Chondrocyte (in vitro differentiated cells): ENCODE measurements at places on chromosomes 7 and 10.
A peak's percentile ranks its signal among the peaks of the same experiment; 100 is the strongest.

DNA sequence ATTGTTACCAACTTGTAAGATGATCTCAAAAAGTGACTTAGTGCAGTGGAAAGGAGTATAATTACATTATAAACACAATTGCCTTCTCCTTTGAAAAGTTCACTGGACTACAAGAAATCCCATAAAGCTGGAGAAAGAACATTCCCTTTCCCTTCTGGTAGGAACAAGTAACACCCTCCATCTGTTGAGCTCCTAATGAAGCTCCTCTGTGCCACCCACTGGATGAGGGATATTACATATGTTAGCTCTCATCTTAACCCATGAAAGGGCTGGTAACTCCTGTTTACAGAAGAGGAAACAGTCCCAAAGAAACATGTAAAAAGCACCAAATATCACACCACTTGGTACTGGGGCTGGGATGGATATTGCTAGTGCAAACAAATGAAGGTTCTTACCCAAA, 8.1 kb downstream of the PGAM1 start:
- DNase-seq, result no peak
- H3K27me3 ChIP-seq, result no peaks in the 10 kb centered on the region
- H3K27ac ChIP-seq, result no peak overlapping the region
- H3K4me3 ChIP-seq, result no peak overlapping the region
- peaks cover 21% of the 10 kb centered on the region for H3K36me3 ChIP-seq

DNA sequence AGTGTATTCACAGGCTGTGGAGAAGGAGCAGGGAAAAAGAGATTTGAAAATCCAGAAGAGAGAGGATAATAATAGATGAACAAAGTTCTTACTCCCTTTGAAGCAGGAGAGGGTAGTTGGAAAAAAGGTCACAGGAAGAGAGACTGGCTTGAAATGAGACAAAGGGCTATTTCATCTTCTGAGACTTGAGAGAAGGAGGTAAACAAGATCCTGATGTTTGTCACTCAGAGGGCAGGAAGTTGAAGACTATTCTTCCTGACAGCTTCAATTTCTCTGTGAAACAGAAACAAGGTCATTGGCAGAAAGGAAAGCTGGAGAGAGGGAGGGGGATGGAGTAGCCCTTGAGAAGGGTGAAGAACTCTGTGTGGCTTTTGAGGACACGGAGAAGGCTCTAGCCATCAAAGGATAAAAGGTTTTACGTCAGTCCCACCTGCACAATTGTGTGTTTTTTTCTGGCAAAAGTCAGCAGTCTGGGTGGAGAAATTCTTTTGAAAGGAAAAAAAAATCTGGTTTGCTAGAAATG, 216.1 kb upstream of the STEAP4 start:
- no peak overlapping the region for H3K27ac ChIP-seq
- no peaks in the 10 kb centered on the region for H3K4me1 ChIP-seq
- no peak overlapping the region for H3K4me3 ChIP-seq
- H3K27me3 ChIP-seq, result no peaks in the 10 kb centered on the region
- H3K36me3 ChIP-seq, result no peaks in the 10 kb centered on the region
- no peak for DNase-seq

- H3K4me3 ChIP-seq, result no peak overlapping the region
- no peak for DNase-seq
- H3K27ac ChIP-seq, result peak overlapping the region; percentile 17
- H3K36me3 ChIP-seq, result no peaks in the 10 kb centered on the region
- H3K27me3 ChIP-seq, result no peaks in the 10 kb centered on the region
Measured at GRCh38 chr10:31758495-31758894, 170.1 kb downstream of the ARHGAP12 start.

DNA sequence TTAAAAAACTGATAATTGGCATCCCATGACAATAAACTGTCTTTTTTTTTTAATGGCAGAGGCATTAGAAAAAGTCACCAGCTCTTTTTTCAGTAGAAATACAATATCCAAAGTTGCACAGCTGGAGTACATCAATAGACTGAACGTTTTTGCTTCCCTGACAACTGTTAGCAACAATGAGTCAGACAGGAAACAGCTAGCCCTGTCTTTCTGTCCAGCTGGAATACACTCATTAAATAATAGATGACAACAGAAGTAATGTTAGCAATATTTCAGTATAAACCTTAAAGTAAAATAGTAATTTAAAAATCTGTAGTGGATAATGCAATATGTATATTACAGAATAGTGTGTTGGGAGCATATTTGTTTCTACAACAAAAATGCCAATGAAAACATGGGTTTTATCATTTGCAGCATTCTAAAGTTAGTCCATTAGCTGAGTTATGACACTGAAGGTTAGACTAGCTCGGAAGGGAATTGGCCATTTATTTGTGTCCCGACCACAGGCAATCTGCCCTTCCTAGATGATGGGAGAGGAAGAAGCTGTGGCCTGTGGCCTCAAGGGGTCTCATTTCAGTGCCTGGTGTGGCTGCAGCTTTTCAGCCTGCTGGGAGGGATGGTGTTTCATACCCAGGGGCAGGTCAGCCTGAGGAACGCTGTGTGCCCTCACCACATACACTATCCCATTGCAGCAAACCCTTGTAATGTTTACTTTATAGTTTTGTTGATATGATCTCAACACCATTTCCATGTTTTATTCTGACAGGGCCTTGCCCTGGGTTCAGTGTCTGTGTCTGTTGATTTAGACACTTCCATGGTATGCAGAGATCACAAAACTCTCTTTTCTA, 173.3 kb downstream of the SLC16A9 start:
- peaks cover 22% of the 10 kb centered on the region for H3K4me1 ChIP-seq
- no peak overlapping the region for H3K4me3 ChIP-seq
- H3K36me3 ChIP-seq, result no peaks in the 10 kb centered on the region
- no peak for DNase-seq
- H3K27ac ChIP-seq, result peak overlapping the region; percentile 86

- no peak for DNase-seq
- peaks cover 31% of the 10 kb centered on the region for H3K4me1 ChIP-seq
- H3K36me3 ChIP-seq, result peaks cover 42% of the 10 kb centered on the region
- H3K27me3 ChIP-seq, result no peaks in the 10 kb centered on the region
Measured at GRCh38 chr10:6218692-6219493, 16.2 kb downstream of the PFKFB3 start.

GRCh38 chr10:84012431-84012830, 126.9 kb upstream of the GHITM start:
- no peaks in the 10 kb centered on the region for H3K4me1 ChIP-seq
- H3K36me3 ChIP-seq, result no peaks in the 10 kb centered on the region
- H3K4me3 ChIP-seq, result no peak overlapping the region
- peaks cover 29% of the 10 kb centered on the region for H3K27me3 ChIP-seq

- DNase-seq, result no peak
- peak overlapping the region; percentile 45 for H3K27ac ChIP-seq
- H3K4me1 ChIP-seq, result peaks cover 34% of the 10 kb centered on the region
- no peaks in the 10 kb centered on the region for H3K36me3 ChIP-seq
- no peak overlapping the region for H3K4me3 ChIP-seq
- no peaks in the 10 kb centered on the region for H3K27me3 ChIP-seq
Measured at GRCh38 chr10:70651661-70652060, 20.6 kb upstream of the ADAMTS14 start.

GRCh38 chr10:94632954-94633353, 50.6 kb upstream of the CYP2C18 start:
- no peak for DNase-seq
- H3K4me3 ChIP-seq, result no peak overlapping the region
- no peaks in the 10 kb centered on the region for H3K4me1 ChIP-seq
- H3K27me3 ChIP-seq, result no peaks in the 10 kb centered on the region

- no peaks in the 10 kb centered on the region for H3K4me1 ChIP-seq
- H3K4me3 ChIP-seq, result no peak overlapping the region
- H3K27ac ChIP-seq, result no peak overlapping the region
- peaks cover 11% of the 10 kb centered on the region for H3K27me3 ChIP-seq
Measured at GRCh38 chr10:95567903-95568630, 6.9 kb upstream of the SORBS1 start.

DNA sequence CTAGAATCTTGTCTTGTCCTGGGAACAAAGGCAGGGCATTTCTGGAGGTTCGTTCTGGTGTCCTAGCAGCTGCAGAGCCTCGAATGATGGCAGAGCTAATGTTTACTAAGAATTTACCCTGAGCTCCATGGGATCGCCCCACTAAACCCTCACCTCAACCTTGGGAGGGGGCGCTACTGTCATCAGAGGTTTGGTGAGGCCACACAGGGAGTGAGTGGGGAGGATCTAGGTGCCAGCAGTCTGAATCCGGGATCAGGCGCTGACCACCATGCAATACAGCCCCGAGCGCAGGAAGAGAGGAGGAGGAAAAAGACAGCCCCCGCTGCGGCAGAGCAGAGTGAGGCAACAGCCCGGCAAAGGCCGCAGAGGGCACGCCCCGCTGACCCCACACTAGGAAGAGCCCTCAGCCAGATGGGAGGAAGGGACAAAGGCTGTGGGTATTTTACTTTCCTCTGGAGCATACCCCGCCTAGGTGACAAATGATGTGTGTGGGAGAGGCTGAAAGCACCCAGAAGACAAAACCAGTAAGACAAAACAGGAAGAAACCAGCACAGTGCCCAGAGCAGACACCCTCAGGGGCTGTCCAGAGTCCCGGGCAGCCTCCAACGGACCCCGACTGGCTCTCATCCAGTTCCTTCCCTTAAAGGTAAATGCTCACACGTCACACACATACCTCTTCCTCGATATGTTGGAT, 103.5 kb downstream of the FAM53B start:
- peak overlapping the region; percentile 13 for H3K27ac ChIP-seq
- DNase-seq, result no peak
- H3K4me1 ChIP-seq, result peaks cover 14% of the 10 kb centered on the region
- H3K4me3 ChIP-seq, result no peak overlapping the region
- H3K27me3 ChIP-seq, result no peaks in the 10 kb centered on the region

- peaks cover 5% of the 10 kb centered on the region for H3K4me1 ChIP-seq
- H3K4me3 ChIP-seq, result no peak overlapping the region
- H3K27me3 ChIP-seq, result peaks cover 30% of the 10 kb centered on the region
- no peaks in the 10 kb centered on the region for H3K36me3 ChIP-seq
- no peak overlapping the region for H3K27ac ChIP-seq
Measured at GRCh38 chr10:71137701-71138100, 74.7 kb upstream of the UNC5B start.

- no peak overlapping the region for H3K4me3 ChIP-seq
- peaks cover 14% of the 10 kb centered on the region for H3K4me1 ChIP-seq
- no peak for DNase-seq
- H3K27me3 ChIP-seq, result no peaks in the 10 kb centered on the region
- H3K27ac ChIP-seq, result no peak overlapping the region
Measured at GRCh38 chr7:95602421-95602820, 6.1 kb upstream of the PDK4 start.

- no peak overlapping the region for H3K4me3 ChIP-seq
- peak overlapping the region; percentile 93 for H3K27ac ChIP-seq
- H3K36me3 ChIP-seq, result no peaks in the 10 kb centered on the region
- H3K4me1 ChIP-seq, result peaks cover 69% of the 10 kb centered on the region
- H3K27me3 ChIP-seq, result no peaks in the 10 kb centered on the region
- no peak for DNase-seq
Measured at GRCh38 chr10:79101560-79102497, 33.1 kb downstream of the ZMIZ1 start.

DNA sequence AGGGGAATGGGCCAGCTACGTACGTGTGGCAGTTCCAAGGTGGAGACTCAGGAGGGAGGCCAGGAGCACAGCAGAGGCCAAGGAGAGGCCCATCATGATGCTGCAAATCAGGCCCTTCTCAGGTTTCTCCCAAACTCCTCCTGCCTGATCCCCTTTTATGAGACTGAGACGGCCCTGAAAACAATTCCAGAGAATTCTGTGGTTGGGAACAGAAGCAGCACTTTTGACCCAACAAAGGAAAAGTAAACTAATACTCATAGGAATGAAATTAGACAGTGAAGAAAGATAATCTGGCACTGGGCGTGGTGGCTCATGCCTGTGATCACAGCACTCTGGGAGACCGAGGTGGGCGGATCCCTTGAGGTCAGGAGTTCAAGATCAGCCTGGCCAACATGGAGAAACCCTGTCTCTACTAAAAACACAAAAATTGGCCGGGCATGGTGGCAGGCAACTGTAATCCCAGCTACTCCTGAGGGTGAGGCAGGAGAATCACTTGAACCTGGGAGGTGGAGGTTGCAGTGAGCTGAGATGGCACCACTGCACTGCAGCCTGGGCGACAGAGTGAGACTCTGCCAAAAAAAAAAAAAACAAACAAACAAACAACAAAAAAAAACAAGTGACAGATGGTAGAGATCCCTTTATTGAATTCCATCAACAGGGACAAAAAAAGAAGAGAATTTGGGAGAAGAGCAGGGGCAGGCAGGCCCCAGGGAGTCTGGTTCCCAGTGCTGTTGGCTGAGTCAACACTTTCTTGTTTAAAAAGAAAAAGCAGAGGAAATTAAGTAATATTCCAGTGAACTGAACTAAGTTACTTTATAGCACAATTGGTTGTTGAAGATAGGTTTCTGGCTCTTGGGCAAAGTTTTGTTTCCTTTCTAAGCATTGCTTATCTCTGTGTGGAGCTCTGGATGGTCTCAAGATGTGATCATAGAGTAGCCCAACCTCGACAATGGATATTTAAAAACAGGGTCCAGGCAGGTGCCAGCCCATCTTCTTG, at the start of gene CCL26:
Gene CCL26, minus strand, starts transcription at position 131 of the 997 bp plus-strand sequence. Its CDS starts 35 bp downstream, at position 96.
- peak within 1 kb of the TSS; percentile 3 for H3K27ac ChIP-seq
- H3K4me1 ChIP-seq, result peaks cover 18% of the 10 kb centered on the region
- DNase-seq, result no peak
- no peaks in the 10 kb centered on the region for H3K27me3 ChIP-seq

GRCh38 chr7:12706900-12707536, 19.6 kb downstream of the ARL4A start:
- no peaks in the 10 kb centered on the region for H3K27me3 ChIP-seq
- H3K4me3 ChIP-seq, result no peak overlapping the region
- no peaks in the 10 kb centered on the region for H3K36me3 ChIP-seq
- DNase-seq, result no peak

DNA sequence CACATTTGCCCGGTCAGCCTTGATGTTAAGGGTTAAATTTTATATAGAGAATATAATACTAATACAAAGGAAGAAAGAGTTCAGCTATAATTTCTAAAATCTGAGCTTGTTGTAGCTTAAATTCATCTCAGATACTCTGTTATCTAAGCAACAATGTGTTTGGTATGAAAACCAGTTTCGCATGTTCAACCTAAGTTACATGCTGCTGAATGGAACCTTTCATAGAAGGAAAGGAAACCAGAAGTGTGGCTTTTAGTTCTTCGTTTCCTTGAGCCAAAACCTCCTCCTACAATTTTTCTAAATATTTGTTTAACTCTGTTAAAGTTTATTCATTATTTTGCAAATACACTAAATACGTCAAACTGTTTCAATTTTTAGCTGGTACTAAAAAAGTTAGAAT, 18.5 kb downstream of the AGR2 start:
- peaks cover 4% of the 10 kb centered on the region for H3K4me1 ChIP-seq
- DNase-seq, result no peak
- H3K27me3 ChIP-seq, result no peaks in the 10 kb centered on the region
- H3K27ac ChIP-seq, result no peak overlapping the region
- no peak overlapping the region for H3K4me3 ChIP-seq

DNA sequence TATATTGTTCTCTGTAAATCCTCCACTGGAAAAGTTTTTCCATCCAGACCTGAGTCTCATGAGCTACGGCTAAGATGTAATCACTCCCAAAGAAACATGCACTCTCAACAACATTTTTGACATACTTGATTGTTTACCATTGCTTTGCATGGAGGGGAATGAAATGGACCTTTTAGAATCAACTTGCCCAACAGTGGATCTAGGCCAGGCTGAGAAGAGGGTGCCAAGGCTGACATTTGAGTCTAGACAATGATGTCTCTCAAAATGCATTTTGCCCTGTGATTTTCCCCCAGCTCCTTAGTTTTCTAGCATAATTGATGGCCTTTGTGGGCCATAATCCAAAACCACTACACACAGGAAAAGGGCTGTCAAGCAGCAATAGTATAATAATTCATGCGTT, 297.9 kb upstream of the KLF6 start:
- peaks cover 39% of the 10 kb centered on the region for H3K4me1 ChIP-seq
- H3K27me3 ChIP-seq, result no peaks in the 10 kb centered on the region
- DNase-seq, result no peak
- no peaks in the 10 kb centered on the region for H3K36me3 ChIP-seq

- H3K36me3 ChIP-seq, result no peaks in the 10 kb centered on the region
- H3K27ac ChIP-seq, result peak overlapping the region; percentile 58
- DNase-seq, result no peak
- H3K27me3 ChIP-seq, result no peaks in the 10 kb centered on the region
- H3K4me3 ChIP-seq, result no peak overlapping the region
- peaks cover 50% of the 10 kb centered on the region for H3K4me1 ChIP-seq
Measured at GRCh38 chr10:43845121-43845520, 196.4 kb upstream of the ZNF32 start.
